GM12878 (cell line): ENCODE measurements at places on chromosomes 2 and 18.

DNA sequence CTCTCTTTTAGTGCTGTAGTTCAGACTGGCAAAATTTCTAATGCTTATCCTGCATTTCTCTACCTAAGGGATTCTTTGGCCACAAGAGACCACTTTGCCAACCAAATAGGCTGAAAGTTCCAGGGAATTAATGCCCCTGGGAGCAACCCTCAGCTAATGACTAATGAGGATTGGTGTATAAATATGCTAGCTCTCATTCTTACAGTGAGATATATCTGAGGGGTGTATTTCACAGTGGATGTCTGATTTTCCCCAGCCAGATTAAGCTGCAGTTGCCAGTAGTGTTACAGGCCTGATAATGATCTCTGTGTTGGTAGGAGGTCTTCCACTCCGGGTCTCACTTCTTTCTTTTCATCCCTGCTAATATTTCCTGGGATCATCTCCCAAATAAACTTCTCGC, 90.4 kb downstream of the GULP1 start:
- H3K4me1 ChIP-seq: no peaks in the 10 kb centered on the region
- no peak for DNase-seq
- no peaks in the 10 kb centered on the region for H3K27me3 ChIP-seq
- H3K4me3 ChIP-seq: no peak overlapping the region

DNA sequence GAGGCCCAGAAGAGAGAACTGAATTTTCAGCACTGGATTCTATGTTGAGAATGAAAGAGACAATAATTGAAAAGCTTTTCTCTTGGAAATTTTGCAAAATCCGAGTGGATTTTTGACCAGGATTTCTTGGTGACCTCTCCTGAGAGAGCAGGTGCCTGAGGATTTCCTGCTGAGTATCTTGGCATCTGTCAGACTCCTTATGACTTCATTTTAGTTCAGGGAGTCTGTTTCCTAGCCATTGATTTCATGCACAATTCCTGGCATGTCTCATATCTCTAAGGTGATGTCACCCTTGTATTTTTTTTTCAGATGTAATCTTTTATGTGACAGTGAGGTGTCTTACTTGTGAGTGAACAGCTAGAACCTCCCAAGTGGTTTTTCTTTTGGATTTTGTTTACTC, 195.9 kb downstream of the NEDD4L start:
- no peaks in the 10 kb centered on the region for H3K27me3 ChIP-seq
- no peak overlapping the region for H3K27ac ChIP-seq
- no peaks in the 10 kb centered on the region for H3K36me3 ChIP-seq

DNA sequence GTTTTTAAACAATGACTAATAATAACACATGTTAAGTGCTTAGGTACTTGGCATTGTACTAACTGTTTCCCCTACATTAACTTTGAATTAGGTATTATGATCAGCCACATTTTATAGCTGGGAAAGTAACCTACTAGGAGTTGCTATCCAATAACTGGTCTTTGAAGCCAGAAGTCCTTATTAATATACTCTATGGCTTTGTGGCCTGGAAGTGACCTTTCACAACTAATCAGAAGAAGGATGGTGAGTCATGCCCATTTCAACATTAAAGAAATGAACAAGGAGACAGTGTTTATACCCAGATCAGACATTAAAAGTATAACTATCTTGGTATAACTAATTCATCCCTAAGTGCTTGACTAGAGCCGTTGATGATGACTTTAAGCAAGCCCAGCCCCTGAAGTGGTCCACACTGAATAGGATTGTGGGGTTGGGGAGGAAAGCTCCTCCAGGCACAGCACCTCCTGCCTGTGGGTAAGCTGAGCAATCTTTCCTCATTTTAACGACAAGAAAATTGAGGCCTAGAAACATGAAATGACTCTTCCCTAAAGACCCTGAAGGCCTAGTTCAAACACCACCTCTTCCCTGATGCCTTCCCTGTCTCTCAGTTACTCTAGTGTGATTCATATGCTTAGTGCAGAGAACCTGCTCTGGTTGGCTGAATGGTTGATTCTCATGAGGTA, 71.6 kb upstream of the RFX8 start:
- H3K4me3 ChIP-seq: no peak overlapping the region
- H3K4me1 ChIP-seq: no peaks in the 10 kb centered on the region
- no peak overlapping the region for H3K27ac ChIP-seq
- no peak for DNase-seq

DNA sequence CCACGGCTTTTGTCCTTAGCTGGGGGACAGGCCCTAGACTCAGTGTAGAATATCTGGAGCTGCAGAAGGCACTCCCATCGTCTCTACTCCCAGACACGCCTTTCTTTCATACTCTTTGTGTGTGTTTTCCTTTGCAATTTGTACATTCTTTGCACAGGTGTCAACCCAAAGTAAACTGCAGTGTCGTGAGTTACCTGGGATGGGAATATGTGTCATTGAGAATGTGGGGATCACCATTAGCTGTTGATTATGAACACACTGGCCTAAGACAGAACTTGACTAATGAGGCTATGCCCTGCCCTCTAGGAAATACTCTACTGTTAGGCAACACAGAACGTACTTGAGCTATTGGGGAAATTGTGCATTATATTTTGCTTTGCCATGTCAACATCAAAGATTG, 233.3 kb downstream of the SETBP1 start:
- no peak overlapping the region for H3K27ac ChIP-seq
- H3K4me1 ChIP-seq: peaks cover 41% of the 10 kb centered on the region
- no peaks in the 10 kb centered on the region for H3K27me3 ChIP-seq
- no peak overlapping the region for H3K4me3 ChIP-seq
- no peaks in the 10 kb centered on the region for H3K36me3 ChIP-seq
- no peak for DNase-seq

GRCh38 chr2:146817613-146818012, 1027.2 kb upstream of the ACVR2A start:
- no peak for DNase-seq
- no peak overlapping the region for H3K27ac ChIP-seq
- H3K27me3 ChIP-seq: no peaks in the 10 kb centered on the region
- no peak overlapping the region for H3K4me3 ChIP-seq
- no peaks in the 10 kb centered on the region for H3K4me1 ChIP-seq

- H3K4me3 ChIP-seq: no peak overlapping the region
- H3K27ac ChIP-seq: no peak overlapping the region
- DNase-seq: no peak
- no peaks in the 10 kb centered on the region for H3K27me3 ChIP-seq
- no peaks in the 10 kb centered on the region for H3K4me1 ChIP-seq
- H3K36me3 ChIP-seq: no peaks in the 10 kb centered on the region
These were observed 33.9 kb upstream of the FHL2 start for GRCh38 chr2:105432749-105433148.

GRCh38 chr2:142940606-142941223, 63.3 kb downstream of the KYNU start:
- no peak overlapping the region for H3K4me3 ChIP-seq
- no peak overlapping the region for H3K27ac ChIP-seq
- H3K4me1 ChIP-seq: no peaks in the 10 kb centered on the region
- H3K36me3 ChIP-seq: no peaks in the 10 kb centered on the region
- DNase-seq: no peak

GRCh38 chr2:207748993-207749392, 20.7 kb downstream of the FZD5 start:
- no peak for DNase-seq
- peaks cover 5% of the 10 kb centered on the region for H3K36me3 ChIP-seq
- no peaks in the 10 kb centered on the region for H3K27me3 ChIP-seq
- no peak overlapping the region for H3K4me3 ChIP-seq
- no peaks in the 10 kb centered on the region for H3K4me1 ChIP-seq
- H3K27ac ChIP-seq: no peak overlapping the region

GRCh38 chr2:237512774-237513466, 25.9 kb downstream of the MLPH start:
- no peaks in the 10 kb centered on the region for H3K36me3 ChIP-seq
- peak; percentile 28 for DNase-seq
- no peak overlapping the region for H3K27ac ChIP-seq
- no peaks in the 10 kb centered on the region for H3K4me1 ChIP-seq

GRCh38 chr2:172340394-172340793, 87.0 kb upstream of the ITGA6 start:
- no peak overlapping the region for H3K4me3 ChIP-seq
- no peak for DNase-seq
- H3K36me3 ChIP-seq: no peaks in the 10 kb centered on the region
- H3K4me1 ChIP-seq: no peaks in the 10 kb centered on the region
- H3K27ac ChIP-seq: no peak overlapping the region

GRCh38 chr2:110875384-110875725, 143.0 kb downstream of the ACOXL start:
- no peaks in the 10 kb centered on the region for H3K36me3 ChIP-seq
- H3K27ac ChIP-seq: no peak overlapping the region
- no peak for DNase-seq
- H3K4me1 ChIP-seq: peaks cover 46% of the 10 kb centered on the region
- H3K27me3 ChIP-seq: no peaks in the 10 kb centered on the region

DNA sequence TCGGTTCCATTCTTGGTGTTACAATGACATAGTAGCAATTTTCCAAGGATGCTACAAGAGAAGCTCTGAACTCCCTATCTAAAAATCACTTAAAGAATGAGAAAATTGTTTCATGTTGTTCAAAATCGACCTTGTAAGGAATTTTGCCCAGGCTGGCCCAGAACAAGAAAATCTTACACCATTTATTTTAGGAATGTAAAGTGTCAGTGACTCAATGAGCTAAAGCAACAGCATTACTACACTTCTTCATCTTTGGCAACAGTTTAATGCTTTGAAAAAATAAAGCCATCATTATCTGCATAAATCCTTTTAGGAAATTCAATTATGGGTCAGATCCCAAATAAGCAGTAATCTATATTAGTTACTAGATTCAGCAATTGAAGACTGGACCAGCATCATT, 38.6 kb downstream of the SLC25A12 start:
- H3K27ac ChIP-seq: no peak overlapping the region
- no peak for DNase-seq
- H3K27me3 ChIP-seq: no peaks in the 10 kb centered on the region
- no peaks in the 10 kb centered on the region for H3K4me1 ChIP-seq

DNA sequence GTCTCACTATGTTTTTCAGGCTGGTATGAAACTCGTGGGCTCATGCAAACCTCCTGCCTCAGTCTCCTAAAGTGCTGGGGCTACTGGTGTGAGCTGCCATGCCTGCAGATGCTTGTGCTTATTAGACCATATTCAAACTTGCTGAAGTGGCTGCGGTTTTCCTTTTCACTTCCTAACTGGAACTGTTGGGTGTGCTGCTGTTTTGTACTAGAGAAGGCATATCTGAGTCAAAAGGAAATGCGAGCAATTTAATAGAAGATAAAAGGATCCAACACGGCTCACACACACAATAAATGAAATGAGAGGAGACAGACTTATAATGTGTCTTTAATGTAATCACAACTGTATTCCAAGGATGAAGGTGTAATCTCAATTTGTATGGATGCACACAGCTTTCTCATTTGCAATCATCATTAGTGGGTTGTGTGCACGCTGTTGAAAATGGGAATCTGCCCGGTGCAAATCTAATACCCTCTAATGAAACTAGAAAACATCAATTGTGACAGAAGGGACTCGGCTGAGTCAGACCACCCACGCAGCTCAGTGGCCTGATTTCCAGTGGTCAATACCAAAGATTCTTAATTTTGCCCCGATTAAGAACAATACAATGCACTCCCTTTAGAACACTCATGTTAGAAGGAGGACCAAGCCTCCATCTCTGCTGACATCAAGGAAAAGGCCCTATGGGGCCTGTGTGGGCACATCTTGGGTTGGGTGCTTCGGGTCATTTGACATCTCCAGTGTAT, 532.7 kb downstream of the TDRD15 start:
- H3K27ac ChIP-seq: no peak overlapping the region
- DNase-seq: no peak
- no peaks in the 10 kb centered on the region for H3K4me1 ChIP-seq
- no peak overlapping the region for H3K4me3 ChIP-seq
- H3K36me3 ChIP-seq: no peaks in the 10 kb centered on the region

GRCh38 chr2:97936199-97936598, 59.5 kb downstream of the TMEM131 start:
- no peak for DNase-seq
- H3K4me1 ChIP-seq: peaks cover 55% of the 10 kb centered on the region
- peak overlapping the region; percentile 11; the same call in 1 of the 2 replicates for H3K4me3 ChIP-seq
- H3K27ac ChIP-seq: peak overlapping the region; percentile 63
- H3K36me3 ChIP-seq: no peaks in the 10 kb centered on the region
